Lung microvascular endothelial cell (primary cell): ENCODE measurements at places on chromosomes 11 and 22.
A peak's percentile ranks its signal among the peaks of the same experiment; 100 is the strongest.

DNA sequence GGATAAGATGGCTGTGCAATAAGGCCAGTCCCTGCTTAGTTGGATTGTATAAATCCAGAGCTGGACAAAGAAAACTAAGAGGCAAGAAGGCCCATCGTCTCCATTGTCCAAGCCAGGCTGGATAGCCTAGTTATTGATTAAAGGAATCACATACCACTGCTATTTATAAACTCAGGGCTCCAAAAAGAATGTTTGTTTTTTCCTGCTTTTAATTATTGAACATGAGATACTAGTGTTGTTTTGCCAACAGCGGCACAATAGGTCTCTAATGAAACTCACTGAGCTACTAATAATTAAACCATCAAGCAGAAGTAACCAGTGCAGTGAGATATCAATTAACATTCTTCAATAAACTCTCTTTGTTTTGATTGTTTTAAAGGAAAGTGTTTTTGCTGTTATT is 259.7 kb downstream of the INSC start:
- no peak for DNase-seq

DNA sequence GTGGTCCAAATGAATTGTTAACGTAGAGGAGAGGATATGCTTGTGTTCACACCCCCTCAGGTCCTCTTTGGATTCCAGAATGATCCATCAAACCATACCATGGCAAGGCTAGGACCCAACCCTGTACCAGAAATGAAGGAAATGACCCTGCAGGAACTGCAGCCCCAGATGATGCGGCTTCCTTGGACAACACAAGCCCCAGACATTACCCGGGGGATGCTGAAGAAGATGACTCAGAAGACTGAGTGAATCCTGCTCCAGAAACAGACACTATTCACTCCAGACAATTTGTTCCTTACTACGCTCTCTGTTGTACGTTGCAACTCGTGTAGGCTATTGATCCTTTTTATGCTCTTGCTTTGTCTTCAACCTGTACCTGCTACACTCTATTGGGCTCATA is 15.2 kb upstream of the MTMR2 start:
- DNase-seq, result no peak

DNA sequence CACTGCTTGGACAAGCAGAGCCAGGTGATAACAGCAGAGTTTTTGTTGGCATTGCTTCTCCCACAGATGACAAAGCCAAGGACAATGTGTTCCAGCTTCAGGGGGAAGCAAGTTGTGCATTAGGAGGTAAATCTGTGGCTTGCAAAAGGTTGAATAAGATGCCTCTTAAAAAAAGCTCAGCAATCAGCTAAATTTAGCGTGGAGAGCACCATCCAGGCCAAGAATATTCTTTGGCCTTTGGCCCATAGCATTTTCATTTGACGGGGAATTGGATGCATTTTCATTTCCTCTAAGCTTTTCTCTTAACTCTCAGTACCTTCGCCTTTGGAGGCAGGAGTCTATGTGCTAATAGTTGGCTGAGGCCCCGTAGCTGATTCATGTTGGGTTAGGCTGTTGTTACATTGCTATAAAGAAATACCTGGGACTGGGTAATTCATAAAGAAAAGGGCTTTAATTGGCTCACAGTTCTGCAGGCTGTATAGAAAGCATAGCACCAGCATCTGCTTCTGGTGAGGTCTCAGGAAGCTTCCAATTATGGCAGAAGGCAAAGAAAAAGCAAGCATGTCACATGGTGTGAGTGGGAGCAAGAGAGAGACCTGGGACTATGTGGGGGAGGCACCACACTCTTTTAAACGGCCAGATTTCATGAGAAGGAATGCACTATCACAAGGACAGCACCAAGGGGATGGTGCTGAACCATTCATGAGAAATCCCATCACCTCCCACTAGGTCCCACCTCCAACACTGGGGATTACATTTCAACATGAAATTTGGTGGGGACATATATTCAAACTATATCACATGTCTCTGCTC is 350.1 kb upstream of the C11orf87 start:
- DNase-seq, result peak; percentile 21

DNA sequence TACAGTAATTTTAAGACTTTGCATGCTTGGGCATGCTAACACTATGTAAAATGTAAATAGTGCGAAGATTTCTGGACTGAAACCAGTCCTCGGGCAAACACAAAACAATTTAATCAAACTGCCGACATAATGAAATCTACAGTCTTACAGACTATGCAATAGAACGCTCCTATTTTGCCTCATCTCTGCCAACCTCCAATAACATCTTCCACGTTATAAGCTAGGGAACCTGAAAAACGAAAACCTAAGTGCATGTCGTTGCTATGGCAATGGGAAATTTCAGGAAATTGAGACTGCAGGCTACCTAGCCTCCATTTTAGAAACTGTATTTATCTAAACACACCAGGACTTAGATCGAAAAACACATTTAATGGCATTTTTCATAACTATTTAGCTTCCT is 1.1 kb downstream of the CSTF3 start:
- DNase-seq, result peak; percentile 72
